ENCODE measurements at places on chromosomes 5 and 9.

DNA sequence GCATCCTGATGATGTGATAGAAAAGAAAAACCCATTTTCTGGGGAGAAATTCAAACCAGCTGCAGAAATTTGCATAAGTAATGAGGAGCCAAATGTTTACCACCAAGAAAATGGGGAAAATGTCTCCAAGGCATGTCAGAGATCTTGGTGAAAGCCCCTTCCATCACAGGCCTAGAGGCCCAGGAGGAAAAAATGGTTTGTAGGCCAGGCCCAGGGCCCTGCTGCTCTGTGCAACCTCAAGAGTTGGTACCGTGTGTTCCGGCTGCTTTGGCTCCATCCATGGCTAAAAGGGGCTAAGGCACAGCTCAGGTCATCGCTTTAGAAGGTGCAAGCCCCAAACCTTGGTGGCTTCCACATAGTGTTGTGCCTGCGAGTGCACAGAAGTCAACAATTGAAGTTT, 543.1 kb downstream of the ZNF608 start:
- no peak for DNase-seq

DNA sequence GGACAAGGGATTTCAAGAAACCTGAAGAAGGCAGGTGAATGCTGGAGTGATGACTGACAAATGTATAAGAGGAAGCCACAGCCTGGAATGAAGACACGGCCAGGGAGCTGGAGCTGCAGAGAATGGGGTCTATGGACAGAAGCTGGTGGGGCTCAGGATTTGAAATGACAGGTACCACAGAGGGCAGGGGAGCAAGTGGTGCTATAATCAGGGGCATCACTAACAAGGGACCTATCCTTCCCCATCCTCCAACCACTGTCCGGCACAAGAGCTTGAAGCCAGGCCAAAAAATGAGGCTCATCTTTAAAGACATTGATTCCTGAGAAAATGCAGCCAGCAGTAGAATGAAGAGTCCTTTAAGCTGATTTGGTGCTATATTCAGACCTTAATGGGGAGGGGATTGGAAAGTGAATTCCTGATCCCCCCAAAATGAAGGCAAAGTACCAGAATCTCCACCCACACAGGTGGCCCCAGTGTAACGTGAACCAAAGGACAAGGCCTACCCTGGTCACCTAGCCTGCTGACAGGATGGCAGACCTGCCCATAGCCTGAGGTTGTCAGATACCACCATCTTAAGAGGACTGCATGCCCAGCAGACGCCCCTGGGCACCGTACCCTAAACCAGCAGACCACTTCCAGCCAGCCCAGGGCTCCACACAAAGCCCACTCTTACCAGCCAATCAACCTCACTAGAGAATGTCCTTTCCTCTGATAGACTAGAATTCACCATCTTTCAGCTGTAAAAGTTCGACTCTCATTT, 109.2 kb downstream of the SAXO1 start:
- no peak for DNase-seq

GRCh38 chr5:28286566-28286965, 1248.2 kb upstream of the CDH9 start:
- DNase-seq, result no peak

DNA sequence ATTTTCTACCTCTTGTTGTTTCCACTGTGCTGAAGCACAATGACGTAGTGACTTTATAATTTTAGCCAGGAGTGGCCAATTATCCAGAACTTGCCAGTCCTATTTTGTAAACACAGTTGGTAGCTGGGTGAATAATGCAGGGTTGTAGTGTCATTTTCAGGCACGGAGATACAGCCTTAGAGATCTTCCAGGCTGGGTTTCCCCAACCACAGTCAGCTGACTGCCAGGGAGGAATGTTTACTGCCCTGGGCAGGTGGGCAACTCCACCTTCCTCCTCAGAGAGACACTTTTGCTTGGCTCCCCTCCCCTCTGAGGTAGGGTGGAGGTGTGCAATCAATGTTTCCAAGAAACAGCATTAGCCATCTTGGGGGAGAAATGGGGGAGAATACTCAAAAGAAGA, 228.1 kb upstream of the NR4A3 start:
- DNase-seq, result peak; percentile 77

- no peak for DNase-seq
These were observed 70.8 kb upstream of the UNC5A start for GRCh38 chr5:176739461-176740051.

- no peak for DNase-seq
These were observed 8.1 kb downstream of the CCDC180 start for GRCh38 chr9:97315550-97315949.

DNA sequence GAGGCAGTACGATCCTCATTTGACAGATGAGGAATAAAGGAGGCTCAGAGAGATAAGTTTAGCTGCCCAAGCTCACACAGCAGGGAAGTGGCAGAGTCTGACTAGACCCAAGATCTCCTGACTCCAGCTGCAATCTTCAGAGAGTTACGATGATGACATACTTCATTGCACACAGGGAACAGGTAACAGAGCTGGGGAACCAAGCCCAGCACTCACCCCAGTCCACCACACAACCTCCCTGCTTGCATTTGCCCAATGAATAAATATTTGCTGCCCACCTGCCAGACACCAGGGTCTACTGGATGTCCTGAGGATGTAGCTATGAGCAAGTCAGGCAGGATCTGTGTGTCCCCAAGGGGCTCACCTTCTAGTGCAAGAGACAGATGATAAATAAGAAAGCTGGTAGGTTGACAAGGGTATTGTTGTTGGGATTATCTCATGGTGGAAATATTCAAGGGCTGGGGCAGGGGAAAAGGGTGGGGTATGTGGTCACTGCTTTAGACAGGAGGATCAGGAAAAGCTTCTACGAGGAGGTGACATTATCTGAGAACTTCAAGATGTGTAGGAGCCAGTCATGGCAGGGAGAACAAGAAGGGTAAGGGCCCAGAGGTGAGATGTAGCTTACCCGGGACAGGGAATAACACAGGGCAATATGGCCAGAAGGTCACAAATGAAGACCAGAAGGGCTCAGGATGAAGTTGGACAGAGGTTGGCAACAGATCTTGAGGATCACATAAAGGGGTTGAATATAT, 28.6 kb upstream of the CPEB4 start:
- DNase-seq, result no peak

GRCh38 chr9:114291064-114291474, 31.8 kb upstream of the ORM1 start:
- no peak for DNase-seq

GRCh38 chr5:37132646-37133045, 116.5 kb downstream of the CPLANE1 start:
- no peak for DNase-seq

DNA sequence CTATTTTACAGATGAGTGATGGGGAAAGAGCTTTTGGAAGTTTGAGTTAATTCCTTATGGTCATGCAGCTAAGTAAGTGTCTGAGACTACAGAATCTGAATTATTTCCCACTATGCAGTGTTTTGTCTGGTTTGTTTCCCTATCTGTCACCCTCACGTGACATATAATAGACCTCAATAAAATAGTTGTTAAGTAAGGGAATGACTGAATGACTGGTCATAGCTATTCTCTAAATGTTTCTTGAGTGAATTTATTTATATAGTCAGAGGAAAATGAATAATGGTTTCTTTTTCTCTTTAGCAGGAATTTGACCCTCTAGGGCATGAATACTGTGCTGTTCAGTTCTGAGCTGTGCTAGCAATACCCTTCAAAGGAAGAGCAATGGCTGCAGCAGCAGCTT, 10.3 kb downstream of the TRIM32 start:
- DNase-seq, result no peak

GRCh38 chr9:114591291-114591787, 3.8 kb downstream of the ATP6V1G1 start:
- no peak for DNase-seq

- no peak for DNase-seq
These were observed 171.8 kb upstream of the TNC start for GRCh38 chr9:115289757-115290208.

DNA sequence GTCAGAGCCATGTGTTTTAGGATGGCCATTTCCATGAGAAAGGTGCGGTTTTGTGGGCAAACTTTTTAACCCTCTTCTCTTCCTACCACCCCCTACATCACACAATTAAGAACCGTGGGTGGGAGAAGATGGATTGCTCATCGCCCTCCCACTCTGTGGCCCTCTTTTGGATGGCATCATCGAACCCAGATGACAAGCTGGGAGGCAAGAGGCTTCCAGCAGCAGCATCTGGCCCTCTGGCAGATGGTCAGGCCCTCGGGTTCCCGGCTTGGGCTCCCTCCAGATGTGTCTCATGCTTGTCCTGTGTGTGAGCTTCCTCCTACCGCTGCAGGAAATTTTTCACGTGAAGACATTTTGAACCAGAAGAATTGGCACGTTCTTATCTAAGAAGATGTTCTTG, 199.9 kb downstream of the EBF1 start:
- no peak for DNase-seq

- DNase-seq, result no peak
These were observed 33.6 kb upstream of the ERBIN start for GRCh38 chr5:65892801-65893200.

- peak; percentile 30 for DNase-seq
These were observed 242.2 kb downstream of the SMARCA2 start for GRCh38 chr9:2257248-2257929.

DNA sequence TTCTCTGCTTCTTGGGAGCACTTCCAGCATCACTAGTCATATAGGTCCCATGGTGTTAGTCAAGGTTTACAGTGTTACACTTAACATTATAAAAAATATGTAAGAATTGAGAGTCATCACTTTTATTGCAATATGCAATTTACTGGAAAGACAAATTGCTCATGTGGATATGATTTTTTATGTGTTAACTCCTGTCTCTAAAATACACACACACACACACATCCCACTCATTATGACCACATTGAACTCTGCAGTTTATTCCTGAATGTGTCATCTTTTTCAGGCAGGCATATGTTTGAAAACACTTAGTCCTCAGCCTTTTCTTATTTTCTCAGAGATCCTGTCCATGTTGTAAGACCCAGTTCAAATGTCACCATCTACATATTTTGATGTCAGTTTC, 148.5 kb upstream of the MRPS30 start:
- no peak for DNase-seq

- DNase-seq, result no peak
These were observed 5.3 kb upstream of the ERAP2 start for GRCh38 chr5:96871027-96871399.

DNA sequence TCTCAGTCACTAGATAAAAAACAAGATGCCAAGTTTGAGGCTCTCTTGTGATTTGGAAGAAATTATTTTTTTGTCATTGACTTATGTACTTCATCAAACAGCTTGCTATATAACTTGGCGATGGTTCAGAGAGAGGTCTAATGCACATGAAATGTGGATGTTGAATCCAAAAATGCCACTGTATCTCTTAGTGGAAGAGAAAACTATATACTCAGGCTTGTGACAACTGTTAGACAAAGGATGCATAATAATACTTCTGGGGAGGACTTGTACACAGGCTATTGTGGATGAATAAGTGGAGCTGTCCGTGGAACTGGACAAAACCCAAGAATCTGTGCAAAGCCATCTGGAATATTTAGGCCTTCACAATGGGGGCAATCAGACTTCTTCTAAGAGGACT, 162.9 kb upstream of the NMUR2 start:
- no peak for DNase-seq

DNA sequence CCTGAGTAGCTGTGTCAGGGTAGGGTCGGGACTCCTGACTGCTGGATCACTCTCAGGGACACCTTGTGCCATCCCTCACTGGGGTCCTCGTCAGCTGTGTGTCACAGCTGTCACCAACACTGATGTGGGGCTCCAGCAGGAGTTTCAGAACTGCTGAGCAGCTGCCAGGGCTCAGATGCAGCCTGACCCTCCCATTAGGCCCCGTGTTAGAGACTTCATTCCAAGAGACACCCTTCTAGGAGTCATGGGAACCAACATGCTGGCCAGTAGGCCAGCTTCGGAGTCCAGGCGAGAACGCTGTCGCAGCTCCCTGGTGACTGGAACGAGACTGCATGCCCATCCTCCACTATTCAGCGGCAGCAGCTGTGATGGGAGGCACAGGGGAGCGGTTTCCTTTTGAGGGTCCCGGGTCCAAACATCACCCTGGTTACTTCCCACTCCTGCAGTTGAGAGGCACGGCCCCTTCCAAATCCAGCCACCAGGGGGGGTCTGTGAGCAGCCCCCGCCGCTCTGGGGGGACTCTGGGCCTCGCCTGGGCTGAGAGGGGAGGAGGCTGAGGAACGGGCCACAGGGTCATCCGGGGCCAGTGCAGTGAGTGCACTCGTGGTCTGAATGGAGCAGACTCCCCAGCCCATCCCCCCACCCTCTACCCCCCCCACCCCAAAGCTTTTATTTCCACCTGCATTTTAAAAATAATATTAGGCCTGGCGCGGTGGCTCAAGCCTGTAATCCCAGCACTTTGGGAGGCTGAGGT, 12.6 kb upstream of the TCF7 start:
- peak; percentile 11 for DNase-seq

GRCh38 chr5:169115461-169116124, 185.3 kb downstream of the SLIT3 start:
- no peak for DNase-seq

GRCh38 chr5:176187276-176188062, 50.8 kb upstream of the SIMC1 start:
- DNase-seq, result no peak

DNA sequence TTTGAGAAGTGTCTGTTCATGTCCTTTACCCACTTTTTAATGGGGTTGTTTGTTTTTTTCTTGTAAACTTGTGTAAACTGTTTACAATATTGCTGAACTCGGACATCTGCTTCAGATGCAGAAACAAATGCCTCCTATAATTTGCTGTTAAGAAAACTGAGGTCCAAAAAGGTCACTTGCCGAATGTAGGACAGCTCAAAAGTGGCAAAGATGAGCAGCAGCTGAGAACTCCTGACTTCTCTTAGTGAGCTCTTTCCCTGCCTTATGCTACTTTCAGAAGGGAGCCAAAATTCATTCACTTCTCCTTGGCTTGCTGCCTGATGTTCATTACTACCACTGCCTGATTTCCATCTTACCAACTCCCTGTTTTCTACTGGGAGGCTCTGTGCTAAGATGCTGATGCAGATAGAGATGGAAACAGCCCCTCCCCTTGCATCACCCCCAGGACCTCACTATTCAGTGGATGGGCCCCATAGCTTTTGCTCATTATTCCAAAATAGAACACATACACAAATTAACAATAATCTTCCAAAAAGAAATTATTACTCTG, 60.1 kb downstream of the SEMA6A start:
- no peak for DNase-seq

GRCh38 chr9:120403543-120403856, 176.5 kb downstream of the CDK5RAP2 start:
- no peak for DNase-seq

DNA sequence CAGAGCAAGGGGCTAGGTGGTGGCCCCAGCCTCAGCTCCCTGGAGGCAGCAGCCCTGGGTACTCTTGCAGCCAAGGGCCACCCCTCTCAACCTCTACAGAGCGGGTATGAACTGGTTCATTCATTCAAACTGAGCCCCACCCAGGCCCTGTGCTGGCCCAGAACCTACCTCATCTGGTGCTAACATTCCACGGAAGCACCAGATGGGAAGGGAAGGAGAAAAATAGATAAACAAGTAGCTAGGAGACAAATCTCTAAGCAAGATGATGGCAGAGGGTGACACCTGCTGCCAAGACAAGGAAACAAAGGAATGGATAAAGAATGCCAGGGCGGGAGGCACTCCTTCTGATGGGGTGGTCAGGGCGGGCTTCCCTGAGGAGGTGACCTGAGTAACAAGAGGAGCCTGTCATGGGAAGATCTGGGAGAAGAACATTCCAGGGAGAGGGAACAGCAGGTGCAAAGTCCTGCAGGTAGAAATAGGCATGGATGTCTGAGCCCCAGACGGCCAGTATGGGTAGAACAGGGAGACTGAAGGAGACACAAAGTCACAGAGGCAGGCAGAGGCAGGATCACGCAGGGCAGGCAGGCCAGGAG, 6.1 kb downstream of the ST6GALNAC4 start:
- DNase-seq, result no peak

- DNase-seq, result no peak
These were observed 36.2 kb downstream of the FBXL17 start for GRCh38 chr5:108345541-108346171.

GRCh38 chr9:88173378-88173999, 35.2 kb upstream of the SPATA31C2 start:
- no peak for DNase-seq

All from NCI-H774 (cell line).